Dorsolateral prefrontal cortex (tissue), 122 donors: ENCODE measurements at places on chromosomes 11 and 22.

- DNase-seq, result no peak
These were observed 1060.7 kb downstream of the FAM181B start for GRCh38 chr11:81673001-81673400.

DNA sequence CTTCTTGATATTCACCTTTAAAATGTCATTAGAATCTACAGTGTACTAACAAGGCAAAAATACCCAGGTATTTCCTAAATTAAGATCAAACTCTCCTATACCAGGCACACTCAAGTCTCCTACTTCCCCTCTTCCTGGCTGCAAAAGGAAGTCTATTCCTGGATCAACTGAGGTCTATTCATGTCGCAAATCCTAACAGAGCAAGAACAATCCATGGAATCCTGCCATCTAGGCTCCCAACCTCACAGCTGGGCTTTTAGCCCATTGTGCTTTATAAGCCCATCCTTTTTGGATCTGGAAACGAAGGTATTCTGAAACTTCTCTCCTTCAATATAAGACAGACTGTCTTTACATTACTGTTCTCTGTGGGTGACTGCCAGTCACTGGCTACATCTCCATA lies 161.8 kb downstream of the SOX6 start:
- no peak for DNase-seq

DNA sequence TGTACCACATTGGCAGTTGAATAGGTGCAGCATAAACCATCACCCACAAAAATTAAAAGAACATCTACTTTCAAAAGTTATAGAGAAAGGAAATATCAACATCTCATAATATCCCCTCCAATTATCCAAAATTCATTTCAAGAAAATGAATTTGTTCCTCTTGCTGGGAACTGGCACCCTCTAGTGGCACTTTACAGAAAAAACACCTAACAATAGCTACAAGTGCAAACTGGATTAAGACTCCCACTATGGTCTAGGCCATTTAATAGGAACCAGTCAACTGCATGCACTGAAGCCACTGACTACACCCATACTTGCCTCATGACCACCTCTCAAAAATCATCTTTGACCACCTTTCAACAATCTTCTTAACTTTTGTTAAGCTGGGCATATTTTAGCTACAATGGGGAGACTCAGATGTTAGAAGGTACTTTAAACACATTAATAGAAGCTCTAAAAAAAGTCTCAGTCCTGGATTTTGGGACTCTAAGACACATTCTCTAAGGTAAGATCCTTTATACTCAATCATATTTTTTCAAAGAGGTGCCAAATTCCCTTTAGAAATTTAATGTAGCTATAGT lies 17.3 kb downstream of the TRAF6 start:
- no peak for DNase-seq

DNA sequence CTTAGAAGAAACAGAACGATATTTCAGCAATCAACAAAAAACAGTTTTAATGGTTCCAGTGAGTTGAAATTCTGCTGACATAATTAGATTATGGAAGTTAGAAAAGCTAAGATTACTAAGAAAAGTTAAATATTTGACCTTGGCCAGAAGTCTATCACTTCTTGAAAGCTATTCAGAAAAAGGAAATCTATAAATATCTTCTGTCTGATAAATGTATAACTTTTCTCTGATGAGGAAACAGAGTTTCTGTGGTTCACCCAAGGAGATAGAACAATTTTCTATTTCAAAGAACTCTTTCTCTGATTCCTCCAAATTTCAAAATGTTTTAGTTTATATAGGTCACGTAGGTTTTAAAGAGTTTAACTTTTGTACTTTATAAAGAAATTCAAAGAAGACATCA lies 438.4 kb upstream of the CHORDC1 start:
- no peak for DNase-seq

DNA sequence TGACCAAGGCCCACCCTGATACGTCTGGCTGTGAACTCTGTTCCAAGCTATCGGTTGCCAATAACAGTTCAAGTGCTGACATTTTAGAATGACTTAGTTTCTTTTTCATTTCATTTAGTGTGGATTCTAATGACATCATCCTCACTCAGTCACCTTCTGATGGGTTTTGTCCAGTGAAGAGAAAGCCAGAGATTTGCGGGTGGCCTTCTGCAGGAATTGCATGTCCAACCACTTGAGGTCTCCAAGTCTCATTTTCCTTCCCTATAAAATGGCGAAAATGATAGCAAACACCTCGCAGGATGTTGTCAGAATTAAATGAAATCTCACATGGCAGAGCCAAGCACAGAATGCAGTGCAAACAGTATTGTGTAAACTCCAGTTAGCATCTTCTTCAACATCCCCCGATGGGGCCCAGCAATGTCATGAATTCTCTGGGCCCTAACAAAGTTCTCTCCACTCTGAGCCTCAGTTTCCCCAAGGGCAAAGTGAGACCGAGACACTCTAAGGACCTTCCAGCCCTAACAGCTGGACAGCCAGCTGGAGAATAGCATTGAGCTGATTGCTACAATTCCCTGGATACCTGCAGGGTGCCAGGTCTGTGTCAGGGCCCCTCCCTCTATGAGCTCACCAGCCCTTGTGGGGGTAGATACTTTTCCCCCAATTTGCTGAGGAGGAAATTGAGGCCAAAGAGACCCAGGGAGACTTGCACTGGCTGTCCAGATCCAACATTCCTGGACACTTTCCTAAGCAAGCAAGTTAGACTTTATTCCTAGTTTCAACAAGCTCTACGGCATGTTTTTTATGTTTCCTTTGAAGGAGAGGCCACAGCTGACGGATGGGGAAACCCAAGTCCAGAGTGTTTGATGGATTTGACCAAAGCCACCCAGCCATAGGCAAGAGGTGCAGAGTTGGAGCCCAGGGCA lies 286.7 kb downstream of the MN1 start:
- DNase-seq, result no peak

DNA sequence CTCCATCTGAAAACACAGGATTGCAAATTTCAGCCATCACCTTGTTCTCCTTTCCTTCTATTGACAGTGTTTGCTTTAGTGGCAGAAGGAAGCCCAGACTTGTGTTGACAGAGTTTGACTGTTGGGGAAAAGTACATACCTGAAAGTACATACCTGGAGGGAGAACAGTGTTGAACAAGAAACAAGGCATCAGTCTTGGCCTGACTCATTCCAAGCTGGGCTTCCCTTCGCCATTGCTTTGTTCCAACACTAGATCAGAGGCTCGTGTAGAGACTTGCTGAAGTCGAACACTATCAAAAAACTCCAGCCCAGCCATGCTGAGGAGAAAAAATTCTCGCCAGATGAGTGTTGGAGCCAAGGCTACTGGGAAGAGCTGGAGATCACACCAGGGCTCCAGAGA lies 133.4 kb downstream of the BBOX1 start:
- no peak for DNase-seq

DNA sequence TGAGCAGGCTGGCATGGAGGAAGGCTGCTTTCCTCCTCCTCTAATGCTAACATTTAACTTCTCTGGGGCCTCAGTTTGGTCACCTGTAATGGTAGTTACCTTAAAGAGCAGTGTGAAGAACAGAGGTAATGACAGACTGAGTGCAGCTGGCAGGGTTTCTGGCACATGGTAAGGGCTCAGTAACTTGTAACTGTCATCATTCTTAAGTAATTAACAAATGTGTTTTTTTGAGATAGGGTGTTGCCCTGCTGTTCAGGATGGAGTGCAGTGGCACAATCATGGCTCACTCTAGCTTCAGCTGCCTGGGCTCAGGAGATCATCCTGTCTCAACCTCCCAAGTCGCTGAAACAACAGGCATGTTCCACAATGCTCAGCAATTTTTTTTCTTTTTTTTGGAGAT lies 242.0 kb upstream of the SYN3 start:
- no peak for DNase-seq

DNA sequence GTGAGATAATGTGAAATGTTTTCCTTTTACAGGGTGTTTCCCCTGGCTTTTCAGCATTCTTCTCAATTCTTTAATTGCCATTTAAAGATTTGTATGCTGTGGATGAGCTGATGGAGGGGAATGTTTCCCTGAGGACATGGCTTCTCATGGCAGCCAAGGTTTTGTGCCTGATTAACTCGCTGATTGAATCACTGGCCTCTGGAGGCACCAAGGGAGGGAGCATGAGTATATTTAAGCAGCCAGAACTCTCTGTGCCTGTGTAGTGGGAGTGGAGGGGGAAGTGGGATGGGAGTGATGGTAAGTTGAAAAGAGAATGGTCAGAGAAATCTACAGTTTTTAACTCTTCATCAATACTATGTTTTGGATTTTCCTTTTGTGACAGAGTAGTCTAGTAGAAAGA lies 88.7 kb downstream of the STIM1 start:
- no peak for DNase-seq

DNA sequence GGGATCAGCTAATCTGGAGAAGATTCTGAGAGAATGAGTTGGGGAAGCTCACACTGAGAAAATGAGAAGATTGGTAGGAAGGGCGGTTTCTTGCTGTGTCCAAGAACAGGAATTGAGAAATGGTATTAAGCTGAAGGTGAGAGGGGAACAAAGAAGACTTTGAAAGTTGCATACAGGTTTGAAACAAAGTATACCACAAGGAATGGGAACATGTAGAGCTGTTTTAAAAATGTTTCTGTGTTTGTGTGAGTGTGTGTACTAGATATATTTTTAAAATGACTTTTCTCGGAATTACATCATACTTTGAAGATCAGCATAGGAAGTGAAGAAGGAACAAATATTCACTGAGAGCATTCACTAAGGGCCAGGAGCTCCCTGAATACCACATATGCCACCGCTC lies 24.4 kb upstream of the IZUMO1R start:
- DNase-seq, result no peak

- DNase-seq, result no peak
These were observed 882.8 kb upstream of the ANO3 start for GRCh38 chr11:25449091-25449490.

DNA sequence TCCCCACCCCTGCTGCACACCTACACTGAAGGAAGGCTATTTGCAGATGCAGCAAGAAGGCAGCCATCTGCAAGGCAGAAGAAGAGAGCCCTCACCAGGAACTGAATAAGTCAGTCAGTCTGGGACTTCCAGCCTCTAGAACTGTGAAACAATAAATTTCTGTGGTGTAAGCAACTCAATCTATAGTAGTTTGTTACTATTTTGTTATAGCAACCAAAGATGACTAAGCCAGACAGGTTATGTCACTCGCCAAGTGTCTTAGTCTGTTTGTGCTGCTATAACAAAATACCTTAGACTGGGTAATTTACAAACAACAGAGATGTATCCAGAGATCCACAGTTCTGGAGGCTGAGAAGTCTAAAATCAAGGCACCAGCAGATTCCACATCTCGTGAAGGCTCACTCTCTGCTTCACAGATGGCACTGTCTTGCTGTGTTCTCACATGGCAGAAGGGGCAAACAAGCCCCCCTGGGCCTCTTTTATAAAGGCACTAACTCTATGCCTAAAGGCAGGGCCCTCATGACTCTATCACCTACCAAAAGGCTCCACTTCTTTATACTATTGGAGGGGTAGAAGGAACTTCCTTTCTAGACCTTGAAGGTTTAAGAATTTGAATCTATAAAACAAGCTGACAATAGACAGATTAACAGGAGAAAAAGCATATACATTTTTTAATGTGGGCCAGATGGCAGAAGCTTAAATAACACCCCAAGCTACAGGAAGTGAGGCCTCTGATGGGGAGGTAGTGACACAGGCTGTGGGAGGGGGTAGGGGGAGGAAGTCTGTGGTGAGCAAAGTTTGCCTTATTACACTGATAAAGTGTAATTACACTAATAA lies 12.3 kb downstream of the APOL6 start:
- no peak for DNase-seq

DNA sequence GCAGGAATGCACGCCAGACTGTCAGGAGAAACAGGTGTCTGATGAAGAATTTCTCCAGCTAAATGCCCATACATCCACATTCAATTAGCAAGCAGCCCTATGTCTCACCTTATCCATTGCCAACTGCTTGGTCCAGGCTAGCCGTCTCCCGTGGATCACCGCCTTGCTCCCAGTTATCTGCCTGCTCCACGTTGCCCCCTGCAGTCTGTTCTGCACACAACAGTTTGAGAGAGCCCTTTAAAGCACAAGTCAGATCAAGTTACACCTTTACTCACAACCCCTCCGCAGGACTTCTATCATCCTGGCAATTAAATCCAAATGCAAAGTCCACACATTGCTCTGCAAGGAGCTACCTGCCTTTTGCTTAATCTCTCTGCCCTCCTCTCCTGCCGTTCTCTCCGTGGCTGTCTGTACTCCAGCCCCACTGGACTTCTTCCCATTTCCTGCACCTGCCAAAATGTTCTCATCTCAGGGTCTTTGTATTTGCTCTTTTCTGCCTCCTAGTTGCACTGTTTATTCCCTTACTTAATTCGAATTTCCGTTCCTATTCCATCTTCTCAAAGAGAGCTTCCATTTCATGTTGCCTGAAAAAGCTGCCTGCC lies 185.3 kb upstream of the LARGE1 start:
- peak; percentile 28 for DNase-seq

GRCh38 chr11:99565333-99565732 lies 544.6 kb downstream of the CNTN5 start:
- no peak for DNase-seq
